ENCODE measurements at places on chromosomes 2 and 18.

DNA sequence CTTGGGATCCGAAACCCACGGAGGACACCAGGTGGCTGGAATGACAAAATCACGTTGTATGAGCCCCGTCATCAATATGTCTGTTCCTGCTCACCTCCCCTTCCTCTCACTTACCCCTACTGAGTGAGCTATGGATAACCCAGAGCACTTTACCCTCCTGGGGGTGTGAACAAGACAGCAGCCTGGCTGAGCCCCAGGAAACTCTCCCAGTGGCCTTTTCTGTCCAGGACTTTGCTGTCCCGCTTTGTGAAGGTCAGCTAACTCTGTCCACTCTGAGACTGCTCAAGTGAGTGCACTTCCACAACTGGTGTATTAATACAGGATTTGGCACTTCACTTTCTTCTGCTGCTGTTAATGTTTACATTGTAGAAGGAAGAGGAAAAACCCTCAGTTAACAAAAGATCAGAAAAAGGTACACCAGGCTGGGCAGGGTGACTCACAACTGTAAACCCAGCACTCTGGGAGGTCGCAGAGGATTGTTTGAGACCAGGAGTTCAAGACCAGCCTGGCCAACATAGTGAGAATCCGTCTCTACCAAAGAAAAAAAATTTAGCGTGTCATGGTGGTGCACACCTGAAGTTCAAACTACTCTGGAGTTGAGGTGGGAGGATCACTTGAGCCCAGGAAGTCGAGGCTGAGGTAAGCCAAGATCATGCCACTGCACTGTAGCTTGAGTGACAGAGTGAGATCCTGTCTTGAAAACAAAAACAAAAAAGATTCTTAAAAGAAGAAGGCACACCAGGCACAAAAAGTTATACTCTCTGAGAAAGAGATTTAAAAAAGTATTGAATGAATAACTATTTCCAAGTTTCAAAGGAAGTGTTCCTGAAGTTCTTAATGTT is 90.3 kb downstream of the CLHC1 start:
- no peak for DNase-seq

- no peak for DNase-seq
These were observed 54.8 kb upstream of the CCDC178 start for GRCh38 chr18:33495278-33495677.

DNA sequence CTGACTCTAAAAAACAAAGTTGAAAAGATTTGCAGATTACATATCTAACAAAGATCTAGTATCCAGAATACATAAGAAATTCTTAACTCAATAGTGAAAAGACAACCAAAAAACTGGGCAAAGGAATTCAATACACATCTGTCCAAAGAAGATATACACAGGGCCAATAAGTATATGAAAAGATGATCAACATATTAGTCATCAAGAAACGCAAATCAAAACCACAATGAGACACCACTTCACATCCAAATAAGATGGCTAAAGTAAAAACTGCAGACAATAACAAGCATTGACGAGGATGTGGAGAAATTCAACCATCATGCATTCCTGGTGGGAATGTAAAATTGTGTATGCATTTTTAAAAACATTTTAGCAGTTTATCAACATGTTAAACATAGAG is 256.0 kb downstream of the EIPR1 start:
- DNase-seq: no peak

GRCh38 chr2:178412047-178412446 is 38.9 kb downstream of the PRKRA start:
- DNase-seq: no peak

DNA sequence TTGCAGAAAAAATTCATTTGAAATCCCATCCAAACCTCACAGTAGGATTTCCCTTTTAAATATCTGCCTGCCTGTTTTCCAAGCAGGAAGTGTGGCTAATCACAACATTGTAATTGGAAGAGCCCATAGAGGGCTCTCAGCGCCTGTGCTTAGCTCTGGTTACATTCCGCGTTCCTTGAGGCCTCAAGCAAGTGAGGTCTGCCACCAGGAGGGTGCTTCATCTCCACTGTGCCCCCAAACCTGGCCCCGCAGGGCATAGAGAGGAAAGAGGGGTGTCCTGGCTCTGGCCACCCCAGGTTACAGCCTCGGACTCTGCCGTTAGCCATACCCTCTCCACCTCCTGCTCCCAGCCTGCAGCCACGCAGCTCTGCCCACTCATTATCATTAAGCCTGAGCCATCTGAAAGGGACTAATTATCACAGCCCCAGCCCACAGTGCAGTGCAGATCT is 214.8 kb downstream of the SP3 start:
- DNase-seq: no peak

GRCh38 chr2:144140891-144141290 is 379.0 kb downstream of the ZEB2 start:
- no peak for DNase-seq

GRCh38 chr2:38583994-38584393 is 18.7 kb downstream of the HNRNPLL start:
- DNase-seq: no peak

DNA sequence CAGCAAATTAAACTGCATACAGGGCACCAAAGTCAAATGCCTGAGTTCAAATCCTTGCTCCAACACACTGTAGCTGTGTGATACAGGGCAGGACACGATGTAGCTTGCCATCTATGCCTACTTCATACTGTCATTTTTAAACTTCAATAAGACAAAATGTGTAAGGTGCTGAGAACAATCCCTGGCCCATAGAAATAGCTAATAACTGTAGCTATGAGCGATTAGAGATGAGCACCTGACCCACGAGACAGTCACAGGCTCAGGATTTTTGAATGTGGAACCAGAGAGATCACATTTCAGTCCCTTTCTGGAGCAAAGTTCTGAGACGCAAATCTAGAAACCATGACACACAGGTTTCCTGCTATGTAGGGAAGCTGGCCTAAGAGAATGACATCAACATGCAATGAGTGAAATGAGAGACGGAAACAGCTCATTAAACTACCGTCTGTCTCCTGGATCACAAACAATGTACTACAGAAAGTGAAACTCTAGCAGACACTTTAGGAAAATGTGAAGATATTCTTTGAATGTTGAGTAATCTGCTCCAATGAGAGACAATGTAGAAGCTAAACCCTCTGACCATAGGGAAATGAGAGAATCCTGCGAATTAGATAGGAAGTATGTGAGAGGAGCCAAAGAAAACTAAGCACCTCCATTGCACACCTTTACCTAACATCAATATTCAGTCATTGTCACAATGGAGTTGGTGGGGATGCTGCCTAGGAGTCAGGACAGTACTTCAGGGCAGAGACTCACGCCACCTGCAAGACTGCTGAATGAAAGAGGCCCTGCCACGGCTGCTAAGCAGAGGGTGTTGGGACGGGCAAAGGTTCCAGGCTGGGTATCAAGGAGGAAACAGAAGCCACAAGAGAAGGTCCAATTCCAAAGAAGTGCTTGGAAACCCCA is 25.5 kb downstream of the B4GALT6 start:
- peak; percentile 11 for DNase-seq

GRCh38 chr2:226649871-226650660 is 149.6 kb downstream of the IRS1 start:
- peak; percentile 50 for DNase-seq

GRCh38 chr2:150154308-150154797 is 333.1 kb downstream of the RND3 start:
- no peak for DNase-seq

DNA sequence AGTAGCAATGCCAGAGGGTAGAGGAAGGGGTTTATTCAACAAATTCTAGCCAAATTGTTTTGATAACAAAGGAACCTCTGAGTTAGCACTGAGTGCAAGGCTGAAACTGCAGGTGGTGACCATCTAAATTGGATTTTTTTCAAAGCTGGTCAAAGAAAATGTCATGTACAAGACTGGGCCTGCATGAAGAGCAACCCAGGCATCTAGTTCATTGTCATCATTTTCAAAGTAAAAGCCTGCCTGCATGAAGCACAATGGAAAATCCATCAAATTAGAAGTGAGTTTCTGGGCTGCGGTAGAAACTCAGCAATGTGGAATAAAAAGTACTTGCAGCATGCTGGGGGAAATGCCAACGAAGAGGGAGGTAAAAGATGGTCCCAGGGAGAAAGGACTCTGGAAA is 80.8 kb upstream of the PPP1CB start:
- DNase-seq: no peak

DNA sequence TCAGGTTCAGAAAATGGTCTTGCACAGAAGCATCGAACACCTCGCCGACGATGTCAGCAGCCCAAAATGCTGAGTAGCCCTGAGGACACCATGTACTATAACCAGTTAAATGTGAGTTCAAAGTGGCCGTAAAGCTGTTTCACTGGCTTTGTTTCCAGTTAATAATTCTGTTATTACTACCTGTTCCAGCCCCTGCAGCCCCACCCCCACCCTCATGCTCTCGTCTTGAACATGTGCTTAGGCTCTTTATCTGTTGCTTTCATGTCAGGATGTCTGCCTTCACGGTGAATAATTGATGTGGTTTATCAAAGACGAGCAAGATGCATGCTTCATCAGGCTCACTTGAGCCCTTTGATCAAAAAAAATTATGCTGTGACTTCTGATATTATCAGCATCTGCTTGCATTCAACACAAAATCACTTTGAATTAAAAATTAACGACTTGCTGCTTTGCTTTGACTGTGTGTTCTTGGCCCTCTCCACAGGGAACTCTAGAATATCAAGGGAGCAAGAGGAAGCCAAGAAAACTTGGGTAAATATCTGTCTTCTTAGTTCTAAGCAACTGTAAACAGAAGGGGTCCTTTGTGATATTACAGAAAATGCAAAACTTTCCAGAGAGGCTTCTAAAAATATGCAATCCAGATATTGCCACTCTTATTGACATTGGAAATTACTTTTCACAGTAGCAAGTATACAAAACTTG is 63.4 kb upstream of the SP5 start:
- peak; percentile 65 for DNase-seq

DNA sequence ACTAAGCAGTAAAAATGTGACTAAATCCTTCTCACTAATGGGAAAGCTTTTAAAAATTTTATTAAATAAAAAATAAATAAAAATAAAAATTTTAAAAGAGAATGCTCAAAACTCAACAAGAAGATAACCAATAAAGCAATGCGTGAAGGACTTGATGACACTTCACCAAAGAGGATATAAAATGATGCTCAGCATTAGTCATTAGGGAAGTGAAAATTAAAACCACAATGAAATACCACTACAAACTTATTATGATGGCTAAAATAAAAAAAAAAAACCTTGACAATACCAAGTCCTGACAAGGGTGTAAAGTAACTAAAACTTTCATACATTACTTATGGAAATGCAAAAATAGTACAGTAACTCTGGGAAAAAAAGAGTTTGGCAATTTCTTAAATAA is 3.3 kb upstream of the WDR75 start:
- DNase-seq: no peak

DNA sequence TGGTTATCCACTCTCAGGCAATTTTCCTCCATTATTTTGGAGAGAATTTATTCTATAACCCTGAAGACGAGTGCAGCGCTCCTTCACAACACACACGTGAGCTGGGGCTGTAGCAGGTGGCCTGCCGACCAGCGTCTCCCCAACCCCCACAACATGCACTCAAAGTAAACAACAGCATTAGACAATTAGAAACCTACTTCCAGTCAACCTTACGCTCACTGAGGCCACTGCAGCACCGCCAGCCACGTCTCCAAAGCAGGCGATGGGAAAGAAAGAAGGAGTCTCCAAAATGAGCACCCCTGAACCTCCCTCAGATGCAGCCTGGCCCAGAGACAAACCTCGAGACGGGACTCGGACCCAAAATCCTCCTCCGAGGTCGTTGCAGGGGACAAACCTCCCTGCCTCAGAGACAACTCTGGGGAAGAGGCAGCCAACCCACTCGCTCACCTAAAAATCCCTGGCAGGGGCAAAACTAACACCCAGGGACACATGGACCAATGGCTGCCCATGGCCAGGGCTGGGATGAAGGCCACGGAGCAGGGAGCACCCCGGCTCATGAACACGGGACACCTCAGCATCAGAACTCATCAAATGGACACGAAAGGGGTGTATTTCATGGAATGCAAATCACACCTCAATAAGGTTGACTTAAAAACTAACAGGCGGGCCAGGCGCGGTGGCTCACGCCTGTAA is 2.6 kb downstream of the SLC66A2 start:
- DNase-seq: no peak

- peak; percentile 74 for DNase-seq
These were observed 11.9 kb upstream of the MLPH start for GRCh38 chr2:237474931-237475703.

DNA sequence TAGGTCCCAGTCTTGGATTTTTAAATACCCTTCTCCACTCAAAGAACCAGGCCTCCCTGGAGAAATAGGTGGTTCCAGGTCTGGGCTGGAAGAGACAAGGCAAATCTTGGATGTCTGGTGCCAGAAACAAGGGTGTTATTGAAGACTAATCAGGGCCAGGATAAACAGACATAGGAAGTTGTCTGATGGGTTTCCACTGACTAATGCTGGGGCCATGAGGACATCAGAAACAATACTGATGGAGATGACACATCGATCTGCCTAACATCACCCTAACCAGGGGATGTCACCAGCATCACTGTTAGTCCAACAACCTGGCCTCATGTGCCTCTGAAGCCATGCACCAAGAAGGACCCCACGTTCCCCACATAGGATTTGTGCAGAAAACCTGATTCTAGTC is 42.5 kb upstream of the GLI2 start:
- DNase-seq: no peak

DNA sequence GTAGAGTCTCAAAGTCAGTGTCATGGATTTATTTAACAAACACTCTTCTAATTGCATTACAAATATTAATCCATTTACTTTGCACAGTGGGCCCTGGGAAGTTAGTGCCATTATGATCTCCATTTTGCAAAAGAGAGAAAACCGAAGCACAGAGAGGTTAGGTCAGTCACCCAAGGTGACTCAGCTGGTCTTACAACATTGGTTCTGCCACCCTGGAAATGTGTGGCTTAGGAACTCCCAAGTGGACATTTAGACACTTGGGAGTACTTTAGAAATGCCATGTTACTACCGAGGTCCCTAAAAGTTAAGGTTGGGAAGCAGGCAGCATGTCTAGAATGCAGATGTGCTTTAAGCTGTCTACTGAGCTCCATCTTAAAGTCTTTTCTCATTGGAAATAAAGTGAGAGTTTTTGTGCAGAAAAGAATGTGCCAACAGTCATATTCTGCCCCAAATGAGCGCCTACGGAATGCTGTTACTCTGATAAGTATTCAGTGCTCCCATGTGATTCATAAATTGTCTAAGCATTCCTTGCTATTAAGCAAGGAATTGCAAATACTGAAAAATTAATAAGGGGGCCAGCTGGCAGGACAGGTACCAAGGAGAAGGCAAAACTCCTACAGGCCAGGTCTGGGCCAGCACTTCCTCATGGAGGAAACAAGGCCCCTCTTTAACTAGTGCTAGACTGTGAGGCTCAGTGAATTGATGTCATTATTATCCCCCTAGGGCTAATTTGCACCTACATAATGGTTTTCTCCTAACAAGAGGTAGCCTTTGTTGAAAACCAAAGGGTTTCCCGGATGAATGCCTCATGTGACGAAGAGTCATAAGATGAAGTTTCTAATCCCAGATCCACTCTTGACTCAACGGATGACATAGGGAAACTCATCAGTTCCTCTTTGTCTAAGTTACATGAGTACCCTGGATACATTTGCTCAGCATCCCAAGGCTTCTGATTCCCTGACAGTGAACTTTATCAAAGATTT is 16.3 kb downstream of the NRP2 start:
- DNase-seq: no peak

All from CD4-positive, alpha-beta T cell treated with Interleukin-2 at 100 ng/mL for 4 hours (primary cell).